ENCODE measurements at places on chromosomes 6 and 20.

DNA sequence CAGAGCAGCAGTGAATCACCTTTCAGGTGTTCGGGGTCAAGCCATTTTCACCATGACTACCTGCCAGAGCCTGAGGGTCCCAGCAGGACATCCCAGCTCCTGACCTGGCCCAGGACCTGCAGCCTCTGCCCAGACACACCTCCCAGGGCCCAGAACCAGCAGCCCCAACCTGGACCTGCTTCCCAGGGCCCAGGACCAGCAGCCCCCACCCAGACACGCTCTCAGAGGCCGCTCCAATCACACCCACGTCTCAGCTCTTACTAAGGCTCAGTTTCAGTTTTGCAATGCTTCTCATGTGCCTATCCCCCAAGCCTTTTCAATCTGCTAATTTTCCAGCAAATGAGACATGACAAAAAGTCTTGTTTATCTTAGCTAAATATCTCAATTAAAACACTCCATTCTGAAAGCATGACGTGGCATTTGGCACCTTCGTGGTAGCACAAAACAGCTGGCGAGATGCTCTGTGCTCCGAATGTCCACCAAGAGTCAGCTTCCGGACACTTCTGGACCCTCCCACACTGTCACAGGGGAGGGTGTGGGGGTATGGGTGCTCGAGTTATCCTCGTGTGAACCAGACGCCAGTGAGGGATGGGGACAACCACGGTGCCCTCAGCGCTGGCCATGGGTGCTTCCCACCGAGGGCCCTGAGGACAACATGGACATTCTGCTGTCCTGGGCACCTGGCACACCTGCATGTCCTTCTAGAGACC, 253.2 kb downstream of the DLL1 start:
- DNase-seq: no peak

- no peak for DNase-seq
These were observed 2.2 kb downstream of the HIVEP2 start for GRCh38 chr6:142942805-142943227.

- no peak for DNase-seq
These were observed 356.3 kb upstream of the IRAK1BP1 start for GRCh38 chr6:78511009-78511408.

DNA sequence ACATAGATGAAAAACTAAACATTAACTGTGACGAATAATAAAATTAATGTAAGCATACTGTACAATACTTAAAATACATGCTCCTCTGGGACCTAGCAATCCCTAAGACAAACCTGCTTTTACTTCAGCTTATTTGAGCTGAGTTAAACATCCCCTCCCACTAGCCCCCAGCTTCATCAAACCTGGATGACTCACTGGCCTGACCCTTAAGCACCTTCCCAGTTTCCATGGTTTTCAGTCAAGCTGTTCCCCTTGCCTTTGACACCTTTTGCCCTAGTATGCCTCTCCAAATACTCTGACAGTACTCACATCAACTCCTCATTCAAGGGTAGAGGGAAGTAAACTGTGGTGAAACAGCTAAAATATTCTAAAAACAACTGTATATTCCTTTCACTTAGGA, 4.2 kb downstream of the ELOVL4 start:
- DNase-seq: no peak

DNA sequence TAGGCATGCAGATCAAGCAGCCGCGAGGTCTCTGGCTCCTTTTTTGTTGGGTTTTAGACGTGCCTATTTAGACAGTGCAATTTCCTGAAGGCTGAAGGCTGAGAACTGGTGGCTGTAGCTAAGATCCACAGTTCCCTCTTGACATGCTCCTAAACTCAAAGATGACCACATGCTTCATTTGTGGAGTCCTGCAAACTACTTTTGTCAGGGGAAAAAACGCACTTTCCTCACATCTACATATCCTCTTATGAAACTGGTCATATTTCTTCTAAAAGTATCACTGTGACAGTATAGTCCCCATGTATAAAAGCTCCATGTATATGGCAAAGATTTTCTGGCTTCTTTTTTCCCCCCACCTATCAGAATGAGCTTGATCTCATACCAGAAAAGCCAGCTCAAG, 30.7 kb downstream of the LYRM4 start:
- no peak for DNase-seq

- DNase-seq: no peak
These were observed 111.9 kb downstream of the TBX18 start for GRCh38 chr6:84652356-84653026.

DNA sequence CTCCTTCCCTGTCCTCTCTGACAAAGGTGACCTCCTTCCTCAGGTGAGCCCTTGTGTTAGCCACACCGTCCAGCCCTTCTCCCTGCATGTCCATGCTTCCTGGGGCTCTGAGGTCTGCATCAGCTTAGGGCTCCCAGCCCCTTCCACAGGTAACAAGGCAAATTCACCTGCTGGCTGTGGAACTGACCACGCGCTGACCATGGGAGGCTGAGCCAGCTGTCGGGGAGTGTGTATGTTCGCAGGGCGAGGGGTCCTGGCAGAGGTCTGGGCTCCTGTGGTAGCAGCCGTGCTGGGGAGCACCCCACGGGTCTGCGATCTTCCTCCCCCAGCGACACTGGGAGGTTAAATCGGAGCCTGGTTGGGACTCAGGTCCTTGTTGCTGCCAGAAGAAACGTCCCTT, 136.7 kb downstream of the PHACTR3 start:
- no peak for DNase-seq

DNA sequence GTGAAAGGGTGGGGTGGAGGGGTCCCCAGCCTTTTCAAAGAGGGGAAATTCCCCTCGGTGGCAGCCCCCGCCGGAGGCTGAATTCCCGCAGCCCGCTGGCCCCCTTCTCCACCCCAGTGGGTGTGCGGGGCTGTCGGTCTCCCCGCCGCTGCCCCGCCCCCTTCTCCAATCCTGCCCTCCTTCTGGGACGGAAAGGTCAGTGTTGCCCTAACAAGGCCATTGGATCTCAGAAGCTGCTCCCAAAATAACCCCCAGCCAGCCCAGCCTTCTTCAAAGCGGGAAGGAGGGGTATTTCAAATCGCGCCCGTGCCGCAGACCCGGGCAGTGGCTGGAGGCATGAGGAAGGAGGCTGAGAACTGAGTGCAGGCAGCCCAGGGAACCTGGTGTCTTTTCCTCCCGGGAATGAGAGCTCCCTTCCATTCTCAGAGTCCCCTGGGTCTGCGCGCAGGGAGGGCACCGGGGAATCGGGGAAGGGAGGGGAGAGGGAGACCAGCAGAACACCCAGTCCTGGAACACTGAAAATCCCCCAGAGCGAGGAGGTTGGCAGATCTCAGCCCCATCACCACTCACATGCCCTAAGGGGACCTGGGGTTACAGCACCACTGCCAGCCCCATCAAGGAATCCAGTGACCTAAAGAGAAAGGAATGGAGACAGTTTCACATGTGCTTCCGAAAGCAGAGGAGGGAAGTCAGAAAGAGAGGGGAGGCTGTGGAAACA, at the start of gene JPH2:
Gene JPH2 (minus strand): TSS at position 135 of the 718 bp plus-strand sequence. CDS start 483 bp downstream, outside the sequence.
- DNase-seq: no peak

Data from stimulated activated CD4-positive, alpha-beta T cell treated with anti-CD3 and anti-CD28 coated beads, Interleukin-1b, Interleukin-23, amount 100 ng/mL, for 48 hours (primary cell).